DMS 273 treated with DMSO at 0.1 percent for 48 hours (cell line): ENCODE measurements at places on chromosomes 5 and 9.

- no peak for DNase-seq
Observed at GRCh38 chr5:123360201-123360571, 63.0 kb downstream of the CEP120 start.

- DNase-seq = no peak
Observed at GRCh38 chr5:135694012-135694411, 115.2 kb upstream of the CXCL14 start.

GRCh38 chr5:127898551-127899213, 184.9 kb upstream of the SLC12A2 start:
- no peak for DNase-seq

- no peak for DNase-seq
Observed at GRCh38 chr5:160903551-160903950, 51.5 kb upstream of the ATP10B start.

DNA sequence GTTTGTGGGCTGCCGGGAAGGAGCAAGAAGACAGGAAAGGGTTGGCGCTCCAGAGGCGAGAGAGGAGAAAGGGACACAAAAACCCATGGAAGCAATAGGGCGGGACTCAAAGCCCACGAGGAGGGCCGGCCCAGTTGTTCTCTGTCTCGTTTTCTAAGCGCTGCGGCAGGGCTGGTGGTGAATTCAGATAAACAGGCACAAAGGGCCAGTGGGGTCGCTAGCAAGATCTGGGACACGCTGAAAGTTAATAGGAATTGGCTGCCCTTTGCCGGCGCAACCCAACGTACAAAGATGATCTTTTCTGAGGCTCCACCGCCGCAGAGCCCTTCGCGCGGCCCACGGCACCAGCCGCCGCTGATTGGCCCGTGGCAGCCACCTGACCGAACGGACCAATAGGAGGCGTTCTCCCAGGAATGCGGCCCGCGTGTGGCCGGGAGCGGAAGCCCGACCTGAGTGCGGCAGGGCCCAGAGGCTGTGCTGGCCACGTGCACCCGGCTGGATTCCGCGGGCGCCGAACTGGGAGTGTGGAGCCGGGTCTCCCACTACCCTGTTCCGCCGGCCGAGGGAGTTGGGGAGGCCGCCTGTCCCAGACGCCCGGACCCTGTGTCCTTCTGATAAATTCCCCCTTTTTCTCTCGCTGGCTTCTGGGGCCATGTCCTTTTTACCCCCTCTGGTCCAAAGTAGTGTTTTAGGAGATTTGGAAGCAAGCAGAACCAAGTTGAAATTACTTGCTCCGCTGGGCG, 16.8 kb upstream of the NSD1 start:
- no peak for DNase-seq

GRCh38 chr5:150670948-150671310, 9.9 kb downstream of the MYOZ3 start:
- DNase-seq = no peak

DNA sequence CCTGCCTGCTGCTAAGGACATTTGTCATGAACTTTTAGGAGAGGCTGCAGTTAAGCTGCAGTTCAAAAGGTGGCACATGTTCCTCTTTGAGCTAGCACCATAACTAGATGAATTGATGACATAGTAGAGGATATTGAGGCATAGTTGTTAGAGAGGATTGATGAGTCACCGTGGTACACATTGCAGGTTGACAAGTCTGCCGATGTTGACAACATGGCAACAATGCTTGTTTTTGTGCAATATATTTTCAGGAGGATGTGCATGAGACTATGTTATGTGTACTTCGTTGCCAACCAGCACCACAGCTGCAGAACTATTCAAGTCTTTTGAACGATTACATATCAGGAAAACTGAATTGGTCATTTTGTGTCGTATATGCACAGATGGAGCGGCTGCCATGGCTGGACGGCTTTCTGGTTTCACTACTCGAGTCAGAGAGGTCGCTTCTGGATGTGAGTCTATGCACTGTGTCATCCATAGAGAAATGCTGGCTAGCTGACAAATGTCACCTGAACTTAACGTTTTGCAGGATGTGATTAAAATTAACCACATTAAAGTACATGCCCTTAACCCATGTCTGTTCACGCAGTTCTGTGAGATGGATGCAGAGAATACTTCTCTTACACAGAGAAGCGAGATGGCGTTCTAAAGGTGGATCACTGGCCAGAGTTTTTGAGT, 24.2 kb downstream of the ANP32B start:
- no peak for DNase-seq

- no peak for DNase-seq
Observed at GRCh38 chr9:14532456-14533115, 160.6 kb downstream of the ZDHHC21 start.

- no peak for DNase-seq
Observed at GRCh38 chr5:691817-692528, 1.2 kb downstream of the TPPP start.

GRCh38 chr9:94056442-94056974, 27.8 kb upstream of the PTPDC1 start:
- no peak for DNase-seq

- DNase-seq = no peak
Observed at GRCh38 chr5:148786456-148786855, 40.0 kb upstream of the ADRB2 start.

DNA sequence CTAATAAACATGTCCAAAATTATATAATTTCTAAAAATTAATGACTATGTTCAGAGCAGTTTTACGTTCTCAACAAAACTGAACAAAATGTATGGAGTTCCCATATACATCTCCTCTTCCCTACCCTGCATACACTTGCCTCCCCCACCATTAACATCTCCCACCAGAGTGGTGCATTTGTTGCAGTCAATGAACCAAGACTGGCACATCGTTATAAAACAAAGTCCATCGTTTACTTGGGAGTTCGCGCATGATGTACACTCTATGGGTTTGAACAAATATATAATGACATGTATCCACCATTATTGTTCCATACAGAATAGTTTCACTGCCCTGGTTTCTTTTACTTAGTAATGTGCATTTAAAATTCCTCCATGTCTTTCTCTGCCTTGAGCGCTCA, 130.1 kb downstream of the APBA1 start:
- no peak for DNase-seq

DNA sequence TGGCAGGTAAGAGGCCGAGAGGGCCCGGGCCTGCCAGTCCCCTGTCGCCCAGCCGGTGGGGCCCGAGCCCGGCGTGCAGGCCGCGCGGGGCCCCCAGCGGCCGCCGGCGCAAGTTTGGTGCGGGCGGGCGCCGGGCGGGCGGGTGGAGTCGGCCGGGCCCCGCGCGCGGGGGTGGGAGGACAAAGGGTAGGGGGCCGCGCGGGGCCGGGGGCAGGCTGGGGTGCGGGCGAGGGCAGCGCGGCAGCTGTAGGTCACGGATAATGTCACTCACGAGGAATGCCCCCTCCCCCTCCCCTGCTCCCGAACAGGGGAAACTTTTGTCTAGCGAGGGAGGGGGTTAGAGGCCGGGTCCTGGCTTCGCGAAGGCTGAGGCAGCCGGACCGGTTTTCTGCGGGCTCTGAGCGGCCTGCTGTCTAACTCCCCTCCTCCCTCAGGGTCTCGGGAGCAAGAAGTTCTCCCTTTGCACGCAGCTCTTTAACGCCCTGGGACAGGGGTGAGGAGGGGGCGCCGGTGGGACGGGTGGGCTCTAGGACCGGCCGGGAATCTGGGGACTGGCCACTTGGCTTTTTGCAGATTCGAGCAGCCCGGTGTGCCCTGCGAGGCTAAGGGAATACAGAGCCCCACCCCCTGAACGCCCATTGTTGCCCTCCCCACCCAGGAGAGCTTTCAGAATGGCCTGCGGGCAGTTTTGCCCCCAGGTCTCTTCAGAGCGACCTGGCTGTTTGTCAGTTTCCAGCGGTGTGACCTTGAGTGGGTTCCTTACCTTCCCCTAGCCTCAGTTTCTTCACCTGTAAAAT, 21.3 kb upstream of the NDST1 start:
- peak; percentile 40 for DNase-seq

DNA sequence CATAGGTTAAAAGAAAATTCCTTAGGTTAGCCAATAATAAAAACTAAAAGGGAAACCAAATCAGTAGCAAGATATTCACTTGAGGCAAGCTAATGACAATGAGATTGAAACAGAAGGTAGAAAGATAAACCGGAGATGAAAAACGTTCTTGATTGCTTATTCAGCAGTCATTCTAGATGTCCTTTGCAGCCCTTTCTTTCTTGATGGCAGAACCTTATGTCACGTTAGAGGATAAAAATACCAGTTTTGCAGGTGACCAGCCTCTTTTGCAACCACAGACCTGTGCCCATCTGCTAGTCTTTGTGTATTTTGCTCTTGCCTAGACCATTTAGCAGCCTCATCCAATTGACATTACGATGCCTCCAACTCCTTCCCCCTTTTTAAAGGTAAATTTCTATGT, 337.8 kb downstream of the DMAC1 start:
- no peak for DNase-seq

GRCh38 chr5:142151436-142152383, 43.1 kb downstream of the NDFIP1 start:
- peak; percentile 45 for DNase-seq

DNA sequence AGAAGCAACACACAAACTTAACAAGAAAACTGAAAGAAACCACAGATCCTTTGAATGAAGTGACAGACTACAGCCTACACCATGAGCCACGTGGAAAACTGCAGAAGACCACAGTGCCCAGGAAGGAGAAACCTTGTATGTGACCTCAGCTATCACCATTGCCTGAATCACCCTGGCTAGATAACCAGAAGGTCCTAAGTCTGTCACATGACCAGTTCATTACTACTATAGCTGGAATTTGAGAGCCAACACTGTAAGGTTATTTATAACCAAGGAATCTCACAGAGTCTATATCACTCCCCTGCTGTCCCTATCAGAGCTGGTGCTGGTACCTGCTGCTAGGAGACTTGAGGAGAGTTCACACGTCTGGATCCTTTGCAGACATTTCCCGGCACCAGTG, 90.3 kb upstream of the FBXL17 start:
- DNase-seq = no peak

GRCh38 chr5:79829260-79829659, 139.6 kb downstream of the CMYA5 start:
- no peak for DNase-seq

DNA sequence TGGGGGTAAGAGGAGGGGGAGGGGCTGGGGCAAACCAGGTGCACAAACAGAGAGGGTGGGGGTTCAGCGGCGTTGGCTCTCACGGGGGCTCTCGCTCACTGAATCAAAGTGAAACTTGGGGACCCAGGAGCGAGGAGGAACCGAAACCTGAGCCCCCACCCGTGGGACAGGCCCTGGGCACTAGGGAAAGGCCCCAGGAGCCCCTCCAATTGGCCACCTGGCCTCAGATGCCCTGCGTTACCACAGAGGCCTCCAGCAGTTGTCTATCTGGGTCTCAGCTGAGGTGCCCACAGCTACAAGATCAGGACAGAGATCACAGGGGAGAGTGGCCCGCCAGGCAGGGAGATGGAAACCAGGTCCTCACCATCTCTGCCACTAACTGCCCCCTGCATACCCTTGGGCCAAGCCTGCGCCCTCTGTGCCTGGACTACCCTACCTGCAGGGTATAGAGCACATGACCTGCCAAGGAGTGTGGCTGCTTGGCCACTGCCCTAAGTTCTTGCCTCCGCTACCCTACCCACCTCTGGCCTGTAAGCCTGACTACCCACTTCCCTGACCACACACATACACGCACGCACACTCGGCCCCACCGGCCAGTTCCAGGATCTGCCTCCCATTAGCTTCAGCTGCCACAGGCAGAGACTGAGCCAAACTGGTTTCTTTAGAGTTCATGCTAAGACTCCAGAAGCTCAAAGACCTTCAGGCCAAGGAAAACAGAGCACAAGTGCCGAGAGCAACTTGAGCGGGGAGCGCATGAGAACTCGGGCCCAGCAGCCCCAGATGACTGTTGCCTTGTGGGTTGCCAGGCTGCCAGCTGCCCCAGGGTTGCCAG, 39.9 kb downstream of the PAX5 start:
- no peak for DNase-seq

DNA sequence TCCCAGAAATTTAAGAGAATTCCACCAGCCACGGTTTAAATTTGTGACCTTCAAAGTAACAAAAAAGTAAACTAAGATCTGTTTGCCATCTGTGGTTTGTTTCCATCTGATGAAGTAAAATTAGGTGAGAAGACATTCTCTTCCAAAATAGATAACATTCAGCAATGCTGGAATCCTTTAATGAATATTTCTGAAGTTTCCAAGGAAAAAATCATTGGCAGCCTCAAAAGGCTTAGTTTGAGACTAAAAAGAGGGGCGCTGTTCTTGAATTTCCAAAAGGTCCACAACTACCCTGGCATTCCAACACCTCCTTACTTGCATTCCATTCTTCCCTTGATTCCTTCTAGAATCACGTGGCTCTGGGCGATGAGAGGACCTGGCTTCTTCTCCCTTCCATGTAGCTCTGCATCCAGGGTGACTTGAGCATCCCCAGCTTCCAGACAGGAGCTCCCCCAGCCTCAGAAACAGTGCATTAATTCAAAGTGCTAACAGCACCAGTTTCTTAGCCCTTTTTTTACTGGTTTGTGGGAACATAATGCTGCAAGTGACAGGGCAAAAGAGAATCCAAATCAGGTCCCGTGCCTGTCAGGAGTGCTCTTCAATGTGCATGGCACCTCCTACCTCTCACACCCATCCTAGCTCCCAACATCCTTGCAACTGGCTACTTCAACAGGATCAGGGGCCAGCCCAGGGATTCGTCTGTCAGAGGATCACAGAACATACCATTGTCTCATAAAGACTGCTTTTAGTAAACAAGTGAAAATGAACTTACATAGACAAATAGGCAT, 191.5 kb upstream of the S1PR3 start:
- DNase-seq = no peak

GRCh38 chr9:92969516-92970466, 22.5 kb downstream of the FGD3 start:
- no peak for DNase-seq

GRCh38 chr9:123488722-123489321, 132.8 kb downstream of the CRB2 start:
- no peak for DNase-seq

- DNase-seq = peak; percentile 60
Observed at GRCh38 chr5:138789771-138790242, 36.6 kb downstream of the CTNNA1 start.

- DNase-seq = no peak
Observed at GRCh38 chr9:88477300-88477751, 57.7 kb upstream of the NXNL2 start.

GRCh38 chr9:136623016-136623841, 39.5 kb upstream of the EGFL7 start:
- no peak for DNase-seq

DNA sequence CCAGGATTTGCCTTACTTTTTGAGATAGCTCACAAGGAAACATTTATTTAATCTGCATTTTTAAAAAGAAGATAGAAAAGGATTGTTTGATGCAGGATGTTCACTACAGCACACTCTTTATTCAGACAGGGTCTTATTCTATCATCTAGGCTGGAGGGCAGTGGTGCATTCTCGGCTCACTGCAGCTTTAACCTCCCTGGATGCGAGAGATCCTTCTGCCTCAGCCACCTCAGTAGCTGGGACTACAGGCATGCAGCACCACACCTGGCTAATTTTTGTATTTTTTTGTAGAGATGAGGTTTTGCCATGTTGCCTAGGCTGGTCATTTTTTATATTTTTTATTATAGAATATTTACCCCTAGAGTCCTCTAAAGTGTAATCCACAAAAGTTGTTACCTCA, 221.4 kb downstream of the MCTP1 start:
- no peak for DNase-seq
